ENCODE measurements at places on chromosomes 13 and 19.

DNA sequence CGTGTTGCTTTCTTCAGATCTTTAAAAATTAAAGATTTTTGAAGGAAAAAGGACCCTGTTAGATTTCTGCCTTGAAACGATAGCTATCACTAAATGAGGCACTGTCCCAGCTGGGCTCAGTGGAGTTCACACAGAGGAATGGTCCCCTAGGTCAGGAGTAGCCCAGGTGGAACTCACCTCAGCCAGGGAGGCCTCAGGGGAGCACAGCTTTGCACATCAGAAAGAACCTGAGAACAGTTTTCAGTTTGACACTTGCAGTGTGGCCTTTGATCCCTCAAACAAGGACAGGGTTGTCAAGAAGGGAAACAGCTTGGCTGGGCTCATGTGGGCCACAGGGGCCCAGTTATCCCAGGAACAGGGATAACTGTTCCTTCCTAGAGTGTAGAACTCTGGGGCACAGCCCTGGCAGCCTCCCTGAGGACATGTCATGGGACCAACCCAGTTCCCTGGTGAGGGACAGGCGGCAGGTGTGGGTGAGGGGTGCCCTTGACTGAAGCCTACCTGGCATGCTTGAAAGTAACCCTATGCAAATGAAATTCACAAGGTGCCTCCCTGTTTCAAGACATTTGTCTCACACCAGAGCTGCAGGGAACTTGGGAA is 59.4 kb downstream of the CHST8 start:
- DNase-seq: no peak

GRCh38 chr13:85508683-85509329 is 290.4 kb downstream of the SLITRK6 start:
- no peak for DNase-seq

DNA sequence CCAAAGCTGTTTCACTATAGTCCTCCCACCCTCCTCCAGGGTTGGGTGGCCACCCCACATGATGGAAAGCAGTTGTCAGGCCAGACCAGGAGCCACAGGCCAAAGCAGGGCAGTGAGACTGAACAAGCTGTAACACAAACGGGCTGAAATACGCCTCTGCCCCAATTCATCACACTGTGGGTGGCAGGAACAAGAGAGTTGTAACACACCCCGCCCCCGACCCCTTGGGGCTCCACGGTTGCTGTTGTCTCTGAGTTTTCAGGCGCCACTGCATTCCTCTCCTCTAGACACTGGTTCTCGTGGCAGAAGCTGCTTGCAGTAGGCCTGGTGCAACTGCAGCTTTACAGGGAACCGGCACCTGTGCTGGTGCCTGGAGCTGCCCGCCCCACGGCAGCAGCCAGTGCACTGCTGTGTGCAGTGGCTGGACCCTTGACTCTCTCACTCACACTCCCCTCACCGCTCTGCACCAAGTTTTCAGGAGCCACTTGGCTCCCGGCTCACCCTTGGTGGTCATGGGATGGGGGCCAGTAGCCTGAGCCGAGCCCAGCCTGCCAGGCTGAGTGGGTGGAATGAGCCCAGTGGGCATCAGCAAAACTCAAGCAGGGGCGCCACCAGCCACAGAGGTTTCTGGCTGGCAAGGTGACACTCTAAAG is 1314.5 kb upstream of the MIR17HG start:
- no peak for DNase-seq

DNA sequence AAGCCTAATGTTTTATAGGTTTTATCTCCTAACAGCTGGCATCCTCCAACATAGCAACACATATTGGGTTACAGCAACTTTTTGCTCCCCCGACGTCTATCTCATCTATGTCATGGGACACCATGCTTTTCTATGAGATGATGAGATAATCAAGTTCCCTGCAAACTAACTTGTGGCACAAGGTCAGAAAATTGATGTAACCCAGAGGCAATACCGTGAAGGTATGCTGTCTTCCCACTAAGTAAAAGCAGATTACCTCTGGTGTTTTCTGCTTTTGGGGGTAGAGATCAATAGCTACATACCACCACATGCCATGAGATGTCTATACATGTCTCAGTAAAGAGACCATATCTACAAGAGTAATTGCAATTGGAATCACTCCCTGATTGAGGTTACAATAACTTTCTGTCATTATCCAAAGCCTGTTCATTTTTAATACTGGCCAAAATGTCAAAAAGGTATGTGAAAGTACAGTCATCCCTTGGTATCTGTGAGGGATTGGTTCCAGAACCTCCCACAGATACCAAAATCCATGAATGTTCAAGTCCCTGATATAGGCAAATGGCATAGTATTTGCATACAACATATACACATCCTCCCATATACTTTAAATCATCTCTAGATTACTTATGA is 131.3 kb downstream of the CYSLTR2 start:
- no peak for DNase-seq

DNA sequence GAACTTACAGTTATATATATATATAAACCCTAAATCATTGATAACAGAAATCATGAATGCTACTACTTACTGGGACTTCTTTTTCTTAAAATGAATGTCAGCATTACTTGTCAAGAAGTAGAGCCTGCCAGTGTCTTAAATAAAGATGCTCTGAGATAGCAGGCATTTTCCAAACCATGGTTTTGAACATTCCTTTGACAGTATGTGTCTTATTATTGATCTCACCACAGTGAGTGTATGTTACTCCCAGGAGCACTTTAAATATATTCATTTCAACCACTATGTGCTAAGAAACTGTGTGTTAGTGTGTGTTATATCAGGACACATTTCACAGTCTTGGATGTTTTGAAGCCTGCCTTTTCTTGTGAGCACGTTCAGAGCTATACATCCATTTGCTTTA is 28.2 kb downstream of the TNFRSF19 start:
- no peak for DNase-seq

Data from T-helper 1 cell (primary cell).